ENCODE measurements at places on chromosomes 5 and 9.

DNA sequence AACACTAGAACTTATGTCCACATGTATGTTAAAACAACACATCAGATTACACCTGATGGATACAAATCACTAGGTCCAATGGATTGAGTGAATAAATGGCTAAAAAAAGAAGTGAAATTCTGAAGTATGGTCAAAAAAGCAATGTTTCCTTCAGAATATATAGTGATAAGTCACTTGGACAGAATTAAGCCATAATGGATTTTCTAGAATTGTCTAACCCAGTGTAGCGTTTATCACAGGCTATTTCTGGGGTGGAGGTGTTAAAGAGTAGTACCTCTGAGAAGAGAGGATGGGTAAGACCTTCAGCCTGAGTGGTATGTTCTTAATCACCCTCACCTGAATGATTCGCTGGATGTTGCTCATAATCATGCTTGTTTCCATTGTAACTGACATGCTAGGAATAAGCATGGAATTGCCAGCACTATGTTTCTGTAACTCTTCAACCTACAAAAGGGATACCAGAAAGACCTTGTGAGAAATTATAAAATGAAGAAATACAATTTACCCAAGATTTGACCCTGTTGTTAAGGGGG, 33.2 kb downstream of the SLC31A2 start:
- no peak for DNase-seq

DNA sequence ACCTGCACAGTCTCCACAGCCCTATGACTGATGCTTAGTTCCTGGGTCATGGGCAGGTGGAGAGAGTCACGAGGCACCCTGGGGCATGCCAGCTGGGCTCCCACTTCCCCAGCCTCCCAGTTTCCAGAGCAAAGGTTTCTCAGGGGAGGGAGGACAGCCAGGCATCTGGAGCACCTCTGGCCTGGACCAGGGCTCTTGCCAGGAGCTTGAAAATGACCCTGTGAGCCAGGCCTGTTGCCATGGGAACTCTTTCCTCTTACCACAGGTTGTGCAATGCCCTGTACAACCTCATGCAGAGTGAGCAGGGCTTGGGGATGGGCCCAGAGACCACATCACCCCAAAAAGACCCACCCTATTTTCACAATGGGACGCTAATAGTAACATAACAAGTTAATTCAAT, 113.1 kb downstream of the PSD2 start:
- DNase-seq: no peak

- DNase-seq: peak; percentile 22
These were observed 858 bp downstream of the NCS1 start for GRCh38 chr9:130172858-130173665.

DNA sequence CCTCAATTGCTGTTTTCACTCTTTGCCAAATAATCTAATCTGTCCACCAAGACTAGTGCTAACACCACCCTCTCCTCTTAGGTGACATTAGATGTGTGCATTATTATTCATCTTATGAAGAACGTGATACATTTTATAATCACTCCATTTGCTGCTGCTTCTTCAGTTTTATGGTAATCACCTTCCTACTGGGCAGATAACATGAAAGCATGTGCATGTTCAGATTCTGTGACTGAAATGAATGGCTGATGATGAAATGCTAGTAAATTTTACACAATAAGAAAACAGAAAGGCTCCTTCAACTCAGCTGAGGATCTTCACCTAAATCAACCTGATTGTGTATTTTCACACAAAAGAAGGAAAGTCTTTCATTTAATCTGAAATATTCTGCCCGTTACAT, 577.6 kb downstream of the CSNK1G3 start:
- no peak for DNase-seq

- DNase-seq: no peak
These were observed 602.1 kb downstream of the TAF11L14 start for GRCh38 chr5:18236386-18236785.

DNA sequence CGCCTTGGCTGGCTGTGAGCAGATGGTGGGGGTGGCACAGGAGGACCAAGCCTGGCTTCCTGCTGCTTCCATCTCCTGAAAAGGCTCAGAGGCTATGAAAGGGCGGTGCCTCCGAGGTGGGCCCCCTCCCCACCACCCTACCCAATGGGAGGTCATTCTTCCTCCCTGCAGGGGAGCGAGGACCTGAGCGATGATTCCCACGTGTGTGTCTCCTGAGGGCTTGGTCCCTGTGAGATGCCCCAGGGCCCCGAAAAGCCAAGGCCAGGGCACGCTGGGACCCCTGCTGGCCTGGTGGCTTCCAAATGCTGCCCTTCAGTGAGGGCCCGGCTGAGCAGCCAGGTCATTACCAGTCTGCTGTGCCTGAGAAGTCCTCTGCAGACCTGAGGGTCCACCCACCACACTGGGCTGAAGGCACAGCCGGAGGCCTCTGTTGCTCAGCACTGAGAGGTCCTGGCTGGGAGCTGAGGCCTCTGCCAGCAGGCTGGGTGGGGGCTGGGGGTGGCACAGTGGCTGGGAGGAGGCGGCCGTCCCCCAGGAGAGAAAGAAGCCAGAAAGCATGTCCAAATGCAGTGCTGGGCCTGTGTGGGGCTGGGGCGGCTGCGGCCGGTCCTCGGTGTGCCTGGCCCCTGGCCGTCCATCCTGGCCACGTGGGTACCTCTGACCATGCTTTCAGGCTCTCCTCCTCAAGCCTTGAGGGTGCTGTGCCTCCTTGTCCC, 14.0 kb upstream of the SLC6A19 start:
- no peak for DNase-seq

- DNase-seq: no peak
These were observed 48.5 kb downstream of the PLGRKT start for GRCh38 chr9:5389109-5389732.

DNA sequence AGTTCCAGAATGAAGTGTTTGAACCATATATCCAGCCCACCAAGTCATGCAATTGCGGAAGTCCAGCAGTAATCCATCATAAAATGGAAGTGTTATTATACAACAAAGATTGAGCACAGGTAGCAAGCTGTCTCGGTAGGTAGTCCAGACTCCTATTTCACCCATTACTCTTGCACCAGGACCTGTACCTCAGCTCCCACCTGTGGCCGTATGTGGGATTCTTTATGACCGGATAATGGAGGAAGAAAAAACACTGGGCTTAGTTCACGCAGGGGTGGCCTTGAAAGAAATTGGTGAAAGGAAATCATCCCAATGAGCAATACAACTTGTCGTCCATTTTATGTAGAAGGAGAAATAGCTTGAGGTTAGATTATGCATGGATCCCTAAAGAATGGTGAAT, 216.3 kb downstream of the ESM1 start:
- DNase-seq: no peak

DNA sequence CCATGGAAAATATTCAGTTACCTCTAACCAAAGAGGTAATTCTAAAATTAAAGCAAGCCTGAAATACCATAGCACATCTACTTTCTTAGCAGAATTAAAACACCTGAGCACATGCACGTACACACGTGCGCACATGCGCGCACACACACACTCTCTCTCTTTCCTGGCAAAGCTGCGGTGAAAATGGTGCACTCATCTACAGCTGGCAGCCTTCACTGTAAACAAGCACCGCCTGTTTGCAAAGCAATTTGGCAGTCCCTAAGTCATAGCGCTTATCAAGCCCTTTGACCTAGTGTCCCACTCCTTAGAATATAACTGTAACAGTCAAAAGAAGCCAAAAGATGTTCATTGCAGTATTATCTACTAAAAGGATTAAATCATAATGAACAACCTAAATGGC, 278.7 kb downstream of the DENND1A start:
- no peak for DNase-seq

GRCh38 chr9:32380944-32381343, 3.5 kb upstream of the ACO1 start:
- DNase-seq: no peak

DNA sequence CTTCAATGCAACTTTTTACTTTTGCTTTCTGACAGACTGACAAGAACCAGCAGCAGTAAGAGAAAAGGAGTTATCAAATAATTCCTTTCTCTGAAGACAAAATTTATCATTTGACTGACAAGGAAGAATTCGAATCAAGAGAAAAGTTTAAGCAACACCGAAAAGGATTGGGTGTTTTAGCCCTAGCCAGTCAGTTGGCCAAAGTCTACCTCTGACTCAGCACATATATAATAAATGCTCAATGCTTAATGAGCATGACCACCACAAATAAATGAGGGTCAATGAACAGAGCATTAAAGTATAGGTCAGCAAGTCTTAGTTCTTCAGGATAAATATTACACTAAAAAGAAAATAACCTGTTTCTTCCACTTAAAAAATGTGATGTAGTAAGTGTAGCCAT, 1603.5 kb upstream of the C9orf72 start:
- no peak for DNase-seq

DNA sequence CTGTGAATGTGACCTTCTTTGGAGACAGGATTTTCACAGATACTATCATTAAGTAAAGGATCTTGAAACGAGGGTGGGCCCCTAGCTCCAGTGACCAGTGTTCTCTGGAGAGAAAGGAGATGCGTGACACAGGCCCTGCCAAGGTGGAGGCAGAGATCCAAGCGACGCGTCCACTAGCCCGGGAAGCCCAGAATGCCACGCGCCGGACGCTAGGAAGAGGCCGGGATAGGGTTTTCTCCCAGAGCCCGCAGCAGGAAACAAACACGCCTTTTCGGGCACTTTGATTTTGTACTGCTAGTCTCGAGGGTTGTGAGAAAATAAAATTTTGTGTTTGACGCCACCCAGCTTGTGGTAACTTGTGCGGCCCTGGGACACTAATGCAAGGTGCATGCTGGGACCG, 29.6 kb upstream of the VDAC1 start:
- DNase-seq: no peak

GRCh38 chr9:19637084-19637483, 151.8 kb downstream of the SLC24A2 start:
- no peak for DNase-seq

GRCh38 chr5:95283761-95284571, 928 bp downstream of the MCTP1 start:
- DNase-seq: no peak

- DNase-seq: no peak
These were observed 450.8 kb upstream of the WWC1 start for GRCh38 chr5:167840527-167841130.

DNA sequence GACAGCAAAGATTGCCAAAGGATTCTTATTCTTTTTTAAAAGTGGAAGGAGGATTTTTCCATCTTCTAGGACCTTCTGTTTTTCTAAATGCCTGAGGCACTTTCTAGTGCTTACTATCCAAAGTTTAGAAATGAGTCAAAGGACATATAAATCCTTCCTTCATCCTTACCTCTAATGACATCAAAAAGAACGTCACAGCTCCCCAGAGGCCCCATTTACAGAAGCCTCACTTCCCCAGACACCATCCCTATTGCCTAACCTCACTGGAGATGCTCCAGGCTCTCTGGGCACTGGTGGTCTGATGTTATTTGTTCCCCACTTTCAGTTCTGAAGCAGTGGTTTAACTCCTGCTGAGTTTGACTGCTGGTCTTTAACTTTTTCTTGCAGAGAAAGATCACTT, 504.3 kb downstream of the AGTPBP1 start:
- no peak for DNase-seq

DNA sequence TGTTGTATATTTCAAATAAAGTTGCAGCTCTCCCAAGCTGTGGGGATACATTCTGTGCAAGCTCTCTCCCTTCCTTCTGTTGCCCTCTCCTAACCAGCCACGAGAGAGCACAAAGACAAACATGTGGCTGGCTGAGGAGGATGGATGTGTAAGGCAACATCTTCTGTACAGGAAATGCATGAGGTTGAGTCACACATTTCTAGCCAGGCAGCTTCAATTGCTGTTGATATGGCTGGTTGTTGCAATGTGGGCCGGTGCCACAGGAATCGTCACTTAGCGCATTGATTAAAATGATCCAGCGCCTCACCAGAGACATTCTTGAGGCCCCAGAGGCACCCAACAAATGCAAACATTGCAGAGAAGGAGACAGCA, 207.1 kb downstream of the ICE1 start:
- no peak for DNase-seq
